Fibroblast of lung (primary cell): ENCODE measurements at places on chromosomes 7 and 10.

GRCh38 chr7:80018941-80019808, 115.5 kb upstream of the GNAI1 start:
- peak; percentile 66 for DNase-seq

GRCh38 chr10:110571093-110571743, 3.7 kb downstream of the SMC3 start:
- DNase-seq = no peak

DNA sequence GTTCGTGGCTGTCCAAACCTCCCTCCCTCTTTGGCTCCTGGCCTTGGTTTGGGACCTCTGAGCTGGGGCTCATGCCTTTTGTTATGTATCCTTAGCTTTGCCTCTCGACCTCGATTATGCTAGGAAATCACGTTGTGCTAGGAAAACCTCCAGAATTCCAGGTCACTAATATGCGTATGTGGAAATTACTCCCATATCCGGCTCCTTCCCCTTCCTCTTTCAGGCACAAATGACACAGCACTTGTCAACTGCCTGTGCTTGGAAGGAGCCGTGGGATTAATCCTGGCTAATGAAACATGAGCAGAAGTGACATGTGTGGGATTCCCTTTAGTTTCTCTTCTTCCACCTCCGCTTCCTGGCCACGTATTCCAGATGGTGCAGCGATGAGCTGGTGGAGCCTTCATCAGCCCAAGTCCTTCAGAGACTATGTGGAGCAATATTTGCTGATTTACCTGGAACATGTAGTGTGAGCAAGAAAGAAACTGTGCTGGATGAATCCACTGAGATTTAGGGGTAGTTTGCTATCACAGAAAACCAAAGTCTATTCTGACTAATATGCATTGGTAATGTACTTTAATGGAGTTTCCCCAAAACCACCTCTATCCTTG, 149.2 kb downstream of the REEP3 start:
- DNase-seq = peak; percentile 36

DNA sequence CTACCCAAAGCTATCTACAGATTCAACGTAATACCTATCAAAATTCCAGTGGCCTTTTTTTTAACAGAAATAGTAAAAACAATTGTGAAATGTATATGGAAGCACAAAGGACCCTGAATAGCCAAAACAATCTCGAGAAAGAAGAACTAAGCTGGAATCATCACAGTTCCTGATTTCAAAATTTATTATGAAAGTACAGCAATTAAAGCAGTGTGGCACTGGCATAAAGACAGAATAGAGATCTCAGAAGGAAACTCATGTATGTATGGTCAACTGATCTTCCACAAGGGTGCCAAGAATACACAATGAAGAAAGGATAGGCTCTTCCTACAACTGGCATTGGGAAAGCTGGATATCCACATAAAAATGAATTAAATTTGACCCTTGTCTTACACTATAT, 23.2 kb downstream of the PNLIPRP3 start:
- no peak for DNase-seq

DNA sequence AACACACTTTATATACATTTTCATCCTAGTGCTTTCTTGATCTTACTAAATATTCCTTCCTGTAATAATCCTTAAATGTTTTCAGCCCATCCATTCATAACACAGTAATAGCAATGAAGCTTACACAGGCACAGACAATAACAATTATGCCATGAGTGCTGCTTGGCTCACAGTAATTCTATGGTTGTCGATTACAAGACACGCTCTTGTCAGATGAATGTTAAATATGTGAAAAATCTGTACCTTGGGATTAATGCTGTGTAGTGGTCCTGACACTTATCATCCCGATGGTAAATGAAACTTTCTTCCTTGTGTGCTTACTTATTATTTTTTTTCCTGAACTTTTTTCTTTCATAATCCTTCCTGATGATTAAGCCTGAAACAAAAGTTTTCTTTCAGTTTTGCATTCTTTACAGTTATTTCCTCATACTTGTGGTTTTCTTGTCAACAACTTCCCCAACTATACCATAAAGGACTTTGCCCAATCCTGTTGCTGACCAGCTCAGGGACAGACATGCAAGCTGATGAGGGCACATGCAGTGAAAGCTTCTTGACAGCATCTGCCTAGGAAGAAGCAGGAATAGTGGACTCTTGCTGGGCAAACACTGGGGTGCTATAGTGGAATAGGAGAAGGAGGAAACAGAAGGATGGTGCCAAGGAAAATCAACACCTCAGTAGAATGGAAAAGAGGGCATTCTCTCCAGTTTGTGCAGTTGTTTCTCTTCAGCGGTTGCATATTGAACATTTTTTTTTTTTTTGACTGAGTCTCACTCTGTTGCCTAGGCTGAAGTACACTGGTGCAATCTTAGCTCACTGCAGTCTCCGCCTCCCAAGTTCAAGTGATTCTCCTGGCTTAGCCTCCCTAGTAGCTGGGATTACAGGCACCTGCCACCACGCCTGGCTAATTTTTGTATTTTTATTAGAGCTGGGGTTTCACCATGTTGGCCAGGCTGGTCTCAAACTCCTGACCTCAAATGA, 6.7 kb upstream of the MGAM2 start:
- DNase-seq = no peak

DNA sequence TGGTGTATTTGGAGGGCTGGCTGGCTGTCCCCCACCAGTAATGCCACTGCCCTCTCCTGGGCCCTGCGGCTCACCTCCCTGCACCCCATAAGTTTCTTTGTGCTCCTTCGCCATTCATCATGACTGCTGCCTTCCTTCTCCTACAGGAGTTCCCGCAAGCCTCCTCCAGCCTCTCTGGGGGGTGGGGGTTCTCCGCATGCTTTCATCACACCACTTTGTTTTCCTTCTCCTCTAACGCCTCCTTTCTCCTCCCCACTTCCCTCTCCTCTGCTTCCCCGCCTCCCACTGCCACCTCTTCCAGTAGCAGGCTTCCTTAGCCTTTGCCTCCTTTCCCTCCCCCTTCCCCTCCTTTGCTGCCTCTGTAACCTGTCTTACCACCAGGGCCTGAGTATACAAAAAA, 58.1 kb downstream of the PAX2 start:
- no peak for DNase-seq

DNA sequence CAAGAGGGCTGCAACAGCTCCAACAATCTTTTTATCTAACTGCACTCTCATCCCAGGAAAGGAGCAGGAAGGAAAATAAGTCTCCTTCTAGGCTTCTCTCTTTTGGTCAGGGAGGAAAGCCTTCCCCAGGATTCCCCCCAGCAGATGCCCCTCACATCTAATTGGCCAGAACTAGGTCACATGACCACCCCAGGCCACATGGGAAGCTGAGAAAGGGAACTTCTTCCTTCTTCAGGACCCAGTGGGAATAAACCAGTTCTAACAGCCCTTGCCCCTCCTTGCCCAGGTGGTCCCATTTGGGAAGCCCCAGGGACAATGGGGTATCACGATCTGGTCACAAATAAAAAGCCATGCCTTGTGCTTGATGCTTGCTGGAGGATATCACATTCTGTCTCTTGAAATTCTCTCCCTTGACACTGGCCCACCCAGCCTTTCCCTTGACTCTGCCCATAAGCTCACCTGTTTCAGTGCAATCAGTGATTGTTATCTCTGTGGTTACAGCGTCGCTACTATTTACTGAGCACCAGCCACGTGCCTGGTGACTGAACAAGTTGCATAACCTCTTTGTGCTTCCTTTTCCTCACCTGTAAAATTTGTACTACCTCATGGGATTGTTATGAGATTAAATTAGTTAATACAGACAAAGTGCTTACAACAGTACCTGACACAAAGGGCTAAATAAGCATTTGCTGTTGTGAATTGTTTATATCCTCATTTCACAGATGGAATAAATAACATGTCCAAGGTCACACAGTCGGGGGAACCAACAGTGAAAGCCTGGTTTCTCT, 9.0 kb upstream of the TACR2 start:
- DNase-seq = no peak

- peak; percentile 36 for DNase-seq
These were observed 27.1 kb downstream of the TNRC18 start for GRCh38 chr7:5396542-5396941.

GRCh38 chr10:113207924-113208323, 257.9 kb downstream of the TCF7L2 start:
- DNase-seq = no peak

GRCh38 chr7:156147104-156147503, 334.8 kb upstream of the SHH start:
- no peak for DNase-seq

DNA sequence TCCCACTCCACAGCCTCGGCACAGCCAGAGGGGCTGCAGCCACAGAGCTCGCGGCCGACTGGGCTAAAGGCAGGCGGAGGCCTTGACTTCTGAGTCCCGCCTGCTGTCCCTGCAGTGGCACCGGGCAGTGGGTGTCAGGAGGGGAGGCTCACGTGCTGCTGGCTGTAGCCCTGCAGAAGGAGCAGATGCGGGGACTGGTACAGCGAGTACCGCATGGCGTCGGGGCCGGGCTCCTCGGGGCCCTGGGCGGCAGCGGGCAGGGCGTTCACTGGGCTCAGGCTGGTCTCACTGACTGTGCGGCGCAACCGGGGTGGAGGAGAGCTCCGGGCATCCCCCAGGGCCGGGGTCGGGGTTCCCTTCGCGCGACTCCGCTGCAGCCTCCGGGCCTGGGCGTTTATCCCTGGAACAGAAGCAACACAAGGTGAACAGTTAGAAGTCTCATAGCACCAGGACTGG, 25.6 kb downstream of the PAPOLB start:
- DNase-seq = no peak

DNA sequence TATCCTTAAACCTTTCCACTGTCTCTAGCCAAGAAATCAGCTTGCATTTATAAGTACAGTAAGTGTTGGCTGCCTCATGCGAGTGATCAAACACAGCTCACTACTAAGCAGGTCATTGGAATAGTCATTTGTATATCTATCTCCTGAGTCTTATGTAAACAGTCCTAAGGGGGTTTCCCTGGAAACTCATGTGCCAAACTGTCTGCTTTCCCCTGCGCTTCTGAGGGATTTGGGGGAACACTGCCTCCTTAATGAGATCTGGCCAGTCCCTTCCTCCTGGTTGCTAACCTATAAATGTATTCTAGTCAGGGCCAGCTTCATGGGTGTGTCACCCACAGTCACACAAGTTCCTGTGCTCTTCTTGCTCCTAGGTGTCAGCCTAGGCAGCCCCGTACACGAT, 133.1 kb downstream of the CD36 start:
- DNase-seq = no peak
